ENCODE measurements at places on chromosomes 2 and 18.
A peak's percentile ranks its signal among the peaks of the same experiment; 100 is the strongest.

- no peak for DNase-seq
These were observed 9.1 kb downstream of the CNNM4 start for GRCh38 chr2:96769814-96770213.

DNA sequence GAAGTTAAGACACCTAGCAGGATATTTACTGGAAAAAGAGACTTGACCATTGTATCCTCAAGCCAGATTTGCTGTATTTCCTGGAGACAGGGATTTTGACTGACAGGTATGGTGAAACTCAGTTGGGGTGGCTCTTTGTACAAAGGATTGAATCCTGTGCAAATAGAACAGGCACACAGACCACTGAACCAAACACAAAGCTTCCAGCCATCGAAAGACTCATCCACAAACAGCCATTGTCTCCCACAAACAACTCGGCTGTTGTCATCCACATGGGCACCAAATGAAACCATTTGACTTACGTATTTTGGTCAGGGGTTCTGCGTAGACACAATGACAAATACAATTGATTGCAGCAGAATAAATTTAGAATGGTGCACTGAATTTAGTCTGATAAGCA, 15.9 kb downstream of the RNF152 start:
- no peak for DNase-seq

DNA sequence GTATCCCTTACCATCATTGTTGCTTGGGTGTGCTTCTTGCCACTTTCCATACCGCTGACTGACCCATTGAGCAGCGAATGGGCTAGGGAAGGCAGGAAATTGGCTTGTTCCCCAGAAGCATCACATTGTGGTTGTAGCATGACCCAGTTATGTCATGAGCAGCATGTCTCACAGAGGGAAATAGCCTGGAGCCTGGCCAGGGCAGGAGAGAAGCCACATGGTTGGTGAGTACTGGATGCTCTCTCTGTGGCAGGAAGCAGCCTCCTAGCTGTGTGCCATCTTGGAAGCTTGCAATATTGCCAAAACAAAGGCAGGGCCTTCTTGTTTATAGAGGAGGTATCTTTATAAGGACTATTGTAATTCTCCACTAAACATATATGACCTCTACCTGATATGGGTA, 482.6 kb downstream of the PIK3C3 start:
- no peak for DNase-seq

GRCh38 chr2:8087480-8087840, 594.4 kb upstream of the ID2 start:
- no peak for DNase-seq

DNA sequence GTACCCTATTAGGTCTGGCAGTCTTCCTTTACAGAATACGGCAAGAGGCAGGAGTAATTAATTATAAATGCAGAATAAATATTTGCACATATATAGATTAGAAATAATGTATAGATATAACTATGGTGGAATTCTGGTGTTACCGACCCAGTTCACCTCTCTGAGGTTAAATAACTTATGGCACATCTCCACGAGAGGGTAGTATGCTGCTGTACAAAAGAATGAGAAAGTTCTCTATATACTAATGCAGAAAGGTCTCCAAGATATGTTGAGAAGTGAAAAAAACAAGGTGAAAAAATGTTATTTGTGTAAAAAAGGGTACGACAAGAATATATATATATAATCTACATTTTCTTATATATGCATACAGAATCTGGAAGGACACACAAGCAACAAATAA, 40.8 kb downstream of the MC2R start:
- DNase-seq, result no peak

DNA sequence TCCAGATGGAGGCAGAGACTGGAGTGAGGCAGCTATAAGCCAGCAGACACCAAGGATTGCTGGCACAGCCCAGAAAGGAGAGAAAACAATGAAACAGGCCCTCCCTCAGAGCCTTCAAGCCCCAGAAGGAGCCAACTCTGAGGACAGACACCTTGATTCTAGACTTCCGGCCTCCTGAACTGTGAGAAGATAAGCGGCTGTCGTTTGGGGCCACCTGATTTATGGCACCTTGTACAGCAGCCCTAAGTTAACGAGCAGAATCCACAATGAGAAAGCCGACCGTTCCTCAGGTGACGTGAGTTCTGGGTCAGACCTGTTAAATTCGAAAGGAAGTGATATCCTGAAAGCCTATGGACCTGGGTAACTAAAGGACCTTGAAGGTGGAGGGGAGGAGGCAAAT, 7.3 kb upstream of the CNDP2 start:
- no peak for DNase-seq

DNA sequence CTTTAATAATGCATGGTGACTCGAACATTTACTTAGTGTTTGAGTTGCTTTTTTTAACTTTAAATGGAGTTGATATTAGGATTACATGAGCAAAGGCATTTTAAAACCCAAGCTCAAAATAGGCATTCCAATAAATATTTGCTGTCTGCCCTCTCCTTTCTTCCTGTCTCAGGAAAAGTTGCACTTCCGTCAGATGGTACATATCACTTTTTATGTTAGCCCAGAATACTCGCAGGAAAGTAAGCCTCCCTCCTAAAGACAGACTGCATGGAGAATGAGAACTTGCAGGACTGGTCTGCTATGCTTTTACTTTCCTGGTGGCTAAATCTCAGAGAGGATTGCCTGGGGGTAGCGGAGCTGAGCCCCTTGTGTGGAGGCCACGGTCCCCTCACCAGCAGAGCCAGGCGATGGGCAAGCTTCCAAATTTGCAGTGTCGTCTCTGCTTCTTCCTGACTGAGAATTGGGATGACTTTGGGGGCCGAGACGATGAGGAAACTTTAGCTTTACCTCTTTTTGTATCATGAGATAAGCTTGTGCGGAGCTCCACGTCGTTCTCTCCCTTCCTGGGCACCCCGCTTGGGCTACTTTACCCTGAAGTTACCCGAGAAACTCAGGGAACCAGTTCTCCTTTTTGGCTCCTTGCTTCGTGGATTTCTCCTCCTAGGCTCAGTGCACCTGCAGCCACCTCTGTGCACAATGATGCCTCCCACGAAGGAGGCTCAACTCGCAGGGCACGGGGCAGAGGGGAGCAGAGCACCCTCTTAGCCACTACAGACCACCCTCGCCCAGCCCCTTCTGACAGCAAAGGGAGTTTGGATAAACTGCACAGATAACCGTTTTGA, 223.3 kb downstream of the SH3RF3 start:
- no peak for DNase-seq

DNA sequence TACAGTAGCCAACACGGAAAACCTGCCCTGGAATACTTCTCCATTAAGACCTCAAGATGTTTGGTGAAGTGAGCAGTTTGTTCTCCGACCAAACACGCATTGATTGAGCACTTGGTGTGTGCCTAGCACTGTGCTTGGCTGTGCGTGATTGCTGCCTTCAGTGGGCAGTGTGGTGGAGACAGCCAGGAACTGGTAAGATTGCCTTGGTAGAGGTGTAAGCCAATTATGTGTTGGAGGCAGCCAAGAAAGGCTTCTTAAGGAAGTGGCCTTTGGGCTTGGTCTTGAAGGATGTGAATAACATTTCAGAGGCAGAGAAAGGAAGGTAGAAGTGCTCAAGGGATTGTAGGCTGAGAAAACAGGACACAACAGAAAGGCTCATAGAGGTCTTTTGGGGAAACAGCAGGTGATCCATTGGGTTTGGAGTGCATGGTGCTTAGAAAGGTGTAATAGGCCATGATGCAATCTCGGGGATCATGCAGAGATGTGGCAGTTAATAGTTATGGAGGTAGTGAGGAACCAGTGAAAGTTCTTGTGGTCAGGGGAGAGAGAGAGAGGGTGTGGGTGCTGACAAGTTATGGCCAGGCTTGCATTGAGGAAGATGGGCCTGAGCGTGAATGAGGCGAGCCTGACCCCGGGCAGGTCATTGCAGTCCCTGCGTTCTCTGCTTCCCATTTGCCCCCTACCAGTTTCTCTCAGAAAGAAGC, 6.3 kb downstream of the B3GNT2 start:
- no peak for DNase-seq

DNA sequence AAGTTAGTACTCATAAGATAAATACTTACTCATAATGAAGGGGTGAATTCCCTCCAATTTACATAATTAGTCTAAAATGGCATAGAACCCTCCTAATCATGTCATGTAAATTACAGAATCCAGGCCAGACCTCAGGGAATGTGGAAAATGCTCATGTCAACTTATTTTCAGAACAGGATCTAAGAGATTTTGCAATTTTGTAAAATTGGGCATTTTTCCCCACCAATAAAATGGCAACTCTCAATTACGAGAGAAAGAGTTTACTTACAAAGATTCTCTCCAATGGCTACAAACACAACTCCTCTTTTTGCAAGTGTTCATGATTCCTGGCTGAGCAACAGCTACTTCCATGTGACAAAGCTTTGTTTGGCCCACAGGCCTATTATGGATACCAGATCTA, 33.8 kb upstream of the SP5 start:
- DNase-seq, result no peak

DNA sequence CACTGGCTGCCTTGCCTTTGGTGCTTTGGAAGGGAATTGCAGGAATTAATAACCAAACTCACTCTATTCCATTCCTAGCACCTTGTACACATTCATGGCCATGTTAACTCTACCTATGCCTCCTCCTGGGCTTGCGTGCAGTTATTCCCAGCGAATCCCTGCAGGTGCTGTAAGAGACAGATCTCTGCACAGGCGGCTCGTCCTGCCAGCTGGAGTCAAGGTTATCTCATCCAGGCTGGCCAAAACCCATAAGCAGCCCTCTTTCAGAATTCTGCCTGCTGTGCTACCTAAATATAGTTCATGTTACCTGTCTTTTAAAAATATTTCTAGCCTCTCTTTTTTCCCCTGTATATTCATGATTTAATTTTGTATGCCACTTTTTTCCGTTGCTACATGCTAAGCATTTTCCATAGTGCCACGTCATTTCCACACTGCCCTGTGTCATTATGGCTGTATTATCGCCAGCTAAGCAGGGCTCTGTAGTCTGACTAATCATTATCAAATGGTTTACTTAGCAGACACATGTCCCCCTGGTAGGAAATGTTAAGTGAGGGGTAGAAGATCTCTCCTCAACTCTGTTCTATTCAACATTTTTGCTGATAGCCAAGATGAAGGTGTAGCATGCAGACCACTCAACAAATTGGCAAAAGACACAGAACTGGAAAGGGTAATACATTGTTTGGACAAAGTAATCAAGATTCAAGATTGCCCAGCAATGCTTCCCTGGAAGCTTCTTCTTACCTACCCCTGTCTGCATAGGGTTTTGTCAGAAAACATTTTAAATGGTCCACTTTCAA, 79.7 kb upstream of the TAF1B start:
- no peak for DNase-seq

DNA sequence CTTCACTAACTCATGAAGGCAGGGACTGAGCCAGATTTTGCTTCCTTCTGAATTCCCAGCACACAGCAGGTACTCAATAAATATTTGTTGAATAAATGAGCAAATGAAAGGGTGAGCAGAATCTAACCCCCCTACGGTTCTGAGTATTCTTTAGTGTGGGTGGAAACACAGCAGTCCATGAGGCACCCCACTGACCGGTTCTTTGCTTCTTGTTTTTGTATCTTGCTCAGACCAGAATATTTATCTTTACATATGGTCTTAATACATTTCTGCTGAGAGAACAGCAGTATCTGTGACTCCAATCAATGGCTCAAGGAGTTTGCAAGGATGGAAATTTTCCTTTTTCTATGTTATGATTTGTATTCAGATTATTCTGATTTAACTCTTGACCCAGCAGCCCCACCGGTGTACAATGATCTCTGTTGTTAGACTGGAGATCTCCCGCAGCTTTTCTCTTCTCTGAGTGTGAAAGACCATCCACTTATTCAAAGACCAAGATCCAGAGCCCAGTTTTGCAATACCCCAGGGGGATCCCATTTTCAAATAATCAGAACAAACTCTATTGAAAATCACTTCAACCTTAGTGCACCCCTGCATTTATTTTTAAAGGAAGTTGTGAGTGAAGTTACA, 506.5 kb upstream of the TNP1 start:
- DNase-seq, result no peak

- DNase-seq, result no peak
These were observed at the start of gene PIEZO2 for GRCh38 chr18:11149441-11150270. Gene PIEZO2, minus strand, starts transcription at chr18:11149569. Its CDS starts 981 bp downstream, at chr18:11148588.

- peak; percentile 75 for DNase-seq
These were observed 178.1 kb upstream of the PKDCC start for GRCh38 chr2:41869542-41870264.

DNA sequence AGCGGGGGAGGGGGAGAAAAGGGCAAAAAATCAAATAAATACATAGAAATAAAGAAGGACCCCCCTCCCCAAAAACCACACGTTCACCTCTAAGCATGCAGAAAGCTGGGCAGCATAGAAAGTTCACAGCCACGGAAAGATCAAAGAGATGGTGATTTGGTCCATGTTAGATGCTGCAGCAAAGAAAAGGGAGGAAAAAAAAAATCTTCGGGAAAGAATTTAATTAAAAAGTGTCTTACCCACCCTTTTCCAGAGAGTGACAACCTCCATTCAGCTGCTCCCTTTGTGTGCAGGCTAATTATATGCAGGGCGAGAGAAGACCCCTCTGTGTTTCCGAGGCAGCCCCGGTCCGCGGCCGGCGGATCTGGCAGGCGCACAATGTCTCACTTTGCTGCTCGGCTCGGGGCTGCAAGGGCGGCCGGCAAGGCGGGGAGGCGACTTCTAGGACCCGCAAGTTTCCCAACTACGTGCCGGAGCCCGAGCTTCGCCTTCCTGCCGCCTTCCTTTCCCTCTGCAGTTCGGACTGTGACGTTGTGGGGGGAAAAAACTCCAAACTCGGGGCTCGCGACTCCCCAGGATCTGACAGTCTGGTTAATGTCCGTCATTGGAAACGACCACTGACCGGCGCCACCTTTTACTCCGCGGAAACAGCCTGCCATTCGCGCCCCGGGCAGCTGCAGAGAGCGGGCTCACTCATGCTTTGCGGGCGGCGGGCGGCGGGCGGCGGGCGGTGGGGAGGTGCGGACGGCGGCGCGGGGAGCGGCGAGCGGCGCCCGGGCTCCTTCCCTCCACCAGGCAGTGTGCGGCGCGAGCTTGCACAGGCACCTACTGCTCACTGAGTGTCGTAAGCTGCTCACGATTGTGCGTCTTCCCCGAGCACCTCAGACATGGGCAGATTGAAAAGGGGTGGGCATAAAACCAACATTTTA, at the start of gene LRRTM1:
LRRTM1 (minus strand) TSS at position 844 of the 929 bp plus-strand sequence. CDS start 933 bp downstream, outside the sequence.
- no peak for DNase-seq

DNA sequence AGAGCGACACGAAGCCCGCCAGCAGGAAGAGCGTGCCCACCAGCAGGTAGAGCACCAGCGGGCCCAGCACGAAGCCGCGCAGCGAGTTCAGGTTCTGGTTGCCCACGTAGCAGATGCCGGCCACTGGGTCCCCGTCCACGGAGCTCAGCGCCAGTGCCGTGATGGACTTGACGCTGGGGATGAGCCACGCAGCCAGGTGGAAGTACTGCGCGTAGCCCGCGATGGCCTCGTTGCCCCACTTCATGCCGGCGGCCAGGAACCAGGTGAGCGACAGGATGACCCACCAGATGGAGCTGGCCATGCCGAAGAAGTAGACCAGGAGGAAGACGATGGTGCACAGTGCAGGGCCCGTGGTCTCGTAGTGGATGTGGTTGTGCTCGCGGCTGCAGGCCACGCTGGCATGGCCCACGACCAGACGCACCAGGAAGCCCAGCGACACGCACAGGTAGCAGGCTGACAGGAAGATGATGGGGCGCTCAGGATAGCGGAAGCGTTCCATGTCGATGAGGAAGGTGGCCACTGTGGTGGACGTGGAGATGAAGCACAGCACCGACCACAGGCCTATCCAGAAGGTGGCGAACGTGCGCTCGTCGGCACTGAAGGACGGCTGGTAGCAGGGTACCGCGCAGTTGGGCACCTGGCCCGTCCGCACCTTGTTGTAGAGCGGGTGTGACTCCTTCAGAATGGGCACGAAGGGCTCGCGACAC, 2.1 kb downstream of the FZD5 start:
- DNase-seq, result no peak

Data from effector memory CD8-positive, alpha-beta T cell (primary cell).